Peyer's patch (tissue), 4 donors: ENCODE measurements at places on chromosomes 16 and 17.

GRCh38 chr17:4009186-4009785 lies 45.0 kb upstream of the ATP2A3 start:
- H3K4me3 ChIP-seq: no peak overlapping the region
- H3K27me3 ChIP-seq: no peaks in the 10 kb centered on the region
- H3K36me3 ChIP-seq: no peaks in the 10 kb centered on the region
- peaks cover 6% of the 10 kb centered on the region for H3K4me1 ChIP-seq
- H3K27ac ChIP-seq: peak overlapping the region; percentile 53

GRCh38 chr16:22098405-22099255 lies 6.3 kb downstream of the VWA3A start:
- no peak for DNase-seq
- H3K4me1 ChIP-seq: no peaks in the 10 kb centered on the region
- no peak overlapping the region for H3K4me3 ChIP-seq

DNA sequence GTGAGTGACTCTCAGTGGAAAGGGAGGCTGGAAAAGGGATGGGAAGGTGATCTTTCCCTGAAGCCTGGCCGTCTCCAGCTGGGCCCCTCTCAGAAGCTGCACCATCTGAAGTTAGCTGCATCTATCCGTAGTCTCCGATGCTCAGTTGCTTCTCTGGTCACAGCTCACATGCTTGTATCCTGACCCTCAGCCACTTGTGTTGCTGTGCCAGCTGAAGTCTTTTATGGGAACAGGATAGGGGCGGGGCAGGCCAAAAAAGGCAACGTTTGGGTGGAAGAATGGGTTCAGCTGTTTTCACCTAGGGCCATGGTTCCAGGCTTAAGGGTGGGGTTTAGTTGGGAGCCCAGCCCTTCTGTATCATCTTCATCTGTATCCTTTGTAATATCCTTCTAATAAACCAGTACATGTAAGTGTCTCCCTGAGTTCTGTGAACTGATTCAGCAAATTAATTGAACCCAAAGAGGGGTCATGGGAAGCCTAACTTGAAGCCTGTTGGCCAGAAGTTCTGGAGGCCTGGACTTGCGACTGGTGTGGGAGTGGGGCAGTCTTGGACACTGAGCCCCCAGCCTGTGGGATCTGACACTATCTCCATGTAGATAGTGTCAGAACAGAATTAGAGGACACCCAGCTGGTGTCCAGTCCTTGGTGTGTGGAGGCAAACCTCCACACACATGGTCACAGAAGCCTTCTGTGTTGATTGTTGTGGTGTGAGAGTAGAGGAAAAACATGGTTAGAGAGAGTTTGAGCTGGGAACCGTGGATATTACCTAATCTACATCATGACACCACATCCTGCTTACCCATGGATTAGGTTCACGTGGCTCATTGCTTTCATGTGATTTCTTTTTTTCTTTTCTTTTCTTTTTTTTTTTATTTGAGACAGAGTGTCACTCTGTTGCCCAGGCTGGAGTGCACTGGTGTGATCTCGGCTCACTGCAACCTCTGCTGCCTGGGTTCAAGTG lies 49.3 kb upstream of the FBXO47 start:
- no peak for DNase-seq
- peak overlapping the region; percentile 10 for H3K27ac ChIP-seq
- H3K4me1 ChIP-seq: no peaks in the 10 kb centered on the region
- H3K27me3 ChIP-seq: no peaks in the 10 kb centered on the region
- no peaks in the 10 kb centered on the region for H3K36me3 ChIP-seq
- H3K4me3 ChIP-seq: no peak overlapping the region

DNA sequence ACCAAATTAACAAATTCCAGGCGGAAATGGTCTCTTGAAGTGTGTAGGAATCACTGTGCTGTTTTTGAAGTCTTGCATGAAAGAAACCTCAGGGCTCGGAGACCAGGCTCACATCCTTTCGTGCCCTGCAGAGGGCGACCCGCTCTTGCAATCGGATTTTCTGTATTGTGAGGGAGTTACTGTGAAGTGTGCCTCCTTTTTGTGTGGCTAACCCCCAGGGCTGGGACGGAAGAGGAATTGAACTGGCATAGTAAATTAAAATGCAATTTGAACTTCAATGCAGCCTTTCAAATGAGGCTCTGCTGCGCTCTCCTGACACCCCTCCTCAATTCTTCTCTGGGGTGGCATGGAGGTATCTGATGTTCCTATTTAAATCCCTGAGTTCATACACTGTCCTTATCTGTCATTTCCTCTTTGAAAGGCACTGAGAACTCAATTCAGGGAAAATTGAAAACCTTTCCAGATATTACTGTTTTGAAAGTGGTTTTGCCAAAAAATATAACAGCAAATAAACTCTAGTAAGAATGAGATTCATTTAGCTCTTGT lies 51.5 kb upstream of the MGAT5B start:
- no peaks in the 10 kb centered on the region for H3K36me3 ChIP-seq
- peak; percentile 20 for DNase-seq
- no peak overlapping the region for H3K27ac ChIP-seq
- H3K4me1 ChIP-seq: no peaks in the 10 kb centered on the region

DNA sequence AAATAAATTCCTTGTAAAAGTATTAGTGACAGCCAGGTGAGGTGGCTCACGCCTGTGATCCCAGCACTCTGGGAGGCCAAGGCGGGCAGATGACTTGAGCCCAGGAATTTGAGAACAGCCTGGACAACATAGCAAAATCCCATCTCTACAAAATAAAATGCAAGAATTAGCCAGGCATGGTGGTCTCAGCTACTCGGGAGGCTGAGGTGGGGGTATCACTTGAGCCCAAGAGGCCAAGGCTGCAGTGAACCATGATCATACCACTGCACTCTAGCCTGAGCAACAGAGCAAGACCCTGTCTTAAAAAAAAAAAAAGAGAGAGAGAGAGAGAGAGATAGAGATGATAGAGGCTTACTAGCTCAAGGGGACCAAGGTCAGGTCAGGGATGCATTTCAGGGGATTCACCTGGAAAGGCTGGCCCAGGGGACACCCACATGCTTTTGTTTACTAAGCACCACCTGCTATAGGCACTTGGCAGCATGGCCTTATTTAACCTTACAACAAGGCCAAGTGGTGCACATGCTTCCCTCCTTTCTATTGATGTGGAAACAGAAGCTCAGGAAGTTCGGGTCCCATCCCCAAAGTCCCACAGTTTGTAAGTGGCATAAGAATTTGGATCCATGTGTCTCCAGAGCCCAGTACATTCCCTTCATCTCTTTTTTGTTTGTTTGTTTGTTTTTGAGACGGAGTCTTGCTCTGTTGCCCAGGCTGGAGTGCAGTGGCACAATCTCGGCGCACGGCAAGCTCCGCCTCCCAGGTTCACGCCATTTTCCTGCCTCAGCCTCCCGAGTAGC lies 12.4 kb upstream of the SRCIN1 start:
- no peak overlapping the region for H3K27ac ChIP-seq
- no peaks in the 10 kb centered on the region for H3K27me3 ChIP-seq
- no peaks in the 10 kb centered on the region for H3K4me1 ChIP-seq
- H3K36me3 ChIP-seq: no peaks in the 10 kb centered on the region
- no peak for DNase-seq
- H3K4me3 ChIP-seq: no peak overlapping the region

DNA sequence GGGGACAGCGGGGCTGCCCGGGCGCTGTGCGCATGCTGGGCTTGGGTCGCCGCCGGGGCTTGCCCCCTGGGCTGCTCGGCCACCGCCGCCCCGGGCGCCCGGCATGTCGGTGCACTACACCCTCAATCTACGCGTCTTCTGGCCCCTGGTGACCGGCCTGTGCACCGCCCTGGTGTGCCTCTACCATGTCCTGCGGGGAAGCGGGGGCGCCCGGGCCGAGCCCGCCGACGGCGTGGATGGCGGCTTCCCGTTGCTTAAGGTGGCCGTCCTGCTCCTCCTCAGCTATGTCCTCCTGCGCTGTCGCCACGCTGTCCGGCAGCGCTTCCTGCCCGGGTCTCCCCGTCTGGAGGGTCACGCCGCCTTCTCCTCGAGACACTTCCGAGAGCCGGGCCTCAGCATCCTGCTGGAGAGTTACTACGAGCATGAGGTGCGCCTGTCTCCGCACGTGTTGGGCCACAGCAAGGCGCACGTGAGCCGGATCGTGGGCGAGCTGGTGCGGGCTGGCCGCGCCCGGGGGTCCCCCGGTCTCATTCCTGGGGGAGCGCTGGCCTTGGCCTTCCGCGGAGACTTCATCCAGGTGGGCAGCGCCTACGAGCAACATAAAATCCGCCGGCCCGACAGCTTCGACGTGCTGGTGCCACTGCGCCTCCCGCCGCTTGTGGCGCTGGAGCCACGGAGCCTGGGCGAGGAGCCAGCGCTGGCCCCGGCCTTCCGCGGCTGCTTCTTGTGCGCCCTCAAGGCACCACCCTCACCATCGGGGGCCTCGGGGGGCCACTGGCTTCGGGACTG lies 789 bp downstream of the ITPRIPL2 start:
- peak overlapping the region; percentile 95 for H3K27ac ChIP-seq
- no peaks in the 10 kb centered on the region for H3K36me3 ChIP-seq
- no peaks in the 10 kb centered on the region for H3K27me3 ChIP-seq
- peaks cover 44% of the 10 kb centered on the region for H3K4me1 ChIP-seq

DNA sequence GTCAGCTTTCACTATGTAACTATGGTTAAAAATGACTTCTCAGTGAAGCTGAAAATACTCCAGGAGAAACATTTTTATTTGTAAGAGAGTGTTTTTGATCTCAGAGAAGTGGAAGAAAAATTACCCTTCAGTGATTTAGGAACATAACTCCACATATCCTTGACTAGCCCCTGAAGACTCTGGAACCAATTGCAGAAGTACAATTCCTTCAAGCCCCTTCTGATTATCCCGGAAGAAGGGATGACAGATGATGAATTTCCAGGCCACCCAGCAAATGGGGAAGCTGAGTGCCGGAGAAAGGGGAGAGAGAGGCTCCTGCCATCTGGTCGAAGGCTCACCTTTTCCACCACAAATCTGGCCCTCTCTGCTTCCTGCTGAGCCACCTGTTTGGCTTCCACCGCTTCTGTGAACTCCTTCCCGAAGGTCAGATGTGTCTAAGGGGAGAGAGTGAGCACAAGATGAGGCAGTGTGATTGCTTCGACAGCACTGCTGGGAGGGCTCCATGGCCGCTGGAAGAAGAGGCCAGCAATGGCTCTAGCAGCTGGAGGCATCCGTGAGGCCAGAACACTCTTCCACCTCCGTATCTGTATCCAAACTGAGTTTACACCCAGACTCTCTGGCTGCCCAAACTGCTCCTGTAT lies 8.1 kb downstream of the PHB1 start:
- H3K4me1 ChIP-seq: peaks cover 13% of the 10 kb centered on the region
- no peak for DNase-seq
- no peak overlapping the region for H3K4me3 ChIP-seq
- H3K36me3 ChIP-seq: no peaks in the 10 kb centered on the region

GRCh38 chr17:82228842-82229697 lies at the start of gene SLC16A3:
Gene SLC16A3 (plus strand): TSS chr17:82229042. CDS start chr17:82236009, 6,967 bp downstream.
- H3K4me3 ChIP-seq: peak within 1 kb of the TSS; percentile 77
- DNase-seq: peak; percentile 70
- H3K27ac ChIP-seq: peak within 1 kb of the TSS; percentile 95
- no peaks in the 10 kb centered on the region for H3K36me3 ChIP-seq
- peaks cover 13% of the 10 kb centered on the region for H3K4me1 ChIP-seq

DNA sequence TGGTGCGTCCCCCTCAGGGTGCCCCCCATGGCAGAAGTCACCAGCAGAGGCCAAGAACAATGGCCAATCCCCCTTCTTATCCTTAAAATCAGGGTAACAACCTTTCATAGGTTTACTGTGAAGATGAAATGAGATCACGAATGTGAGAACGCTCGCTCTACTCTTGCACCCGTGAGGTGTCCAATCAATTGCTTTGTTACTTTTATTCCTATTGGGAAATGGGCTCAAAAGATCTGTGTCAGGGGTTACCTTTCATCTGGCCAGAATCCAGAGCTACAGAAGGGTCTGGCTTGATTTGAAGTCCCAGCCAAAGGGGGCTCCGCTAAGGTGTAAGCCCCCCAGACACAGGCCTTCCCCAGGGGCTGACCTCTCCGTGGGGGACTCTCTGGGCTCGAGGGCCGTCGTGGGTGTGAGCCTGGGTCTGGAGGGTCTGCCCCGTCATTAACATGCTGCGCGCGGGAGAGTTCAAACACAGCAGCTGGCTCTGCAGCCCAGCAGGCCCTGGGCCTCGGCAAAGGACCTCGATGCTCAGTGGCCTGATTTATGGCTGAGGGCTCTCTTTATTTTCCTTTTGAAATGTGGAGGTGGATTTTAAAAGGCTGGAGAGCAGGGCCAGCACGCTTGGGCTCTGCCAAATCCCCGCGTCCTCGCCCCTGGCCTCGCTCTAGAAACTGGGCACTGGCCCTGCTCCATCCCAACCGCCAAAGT lies 10.4 kb downstream of the ABR start:
- no peaks in the 10 kb centered on the region for H3K27me3 ChIP-seq
- DNase-seq: no peak
- peaks cover 7% of the 10 kb centered on the region for H3K4me1 ChIP-seq
- H3K36me3 ChIP-seq: no peaks in the 10 kb centered on the region
- no peak overlapping the region for H3K27ac ChIP-seq

- no peaks in the 10 kb centered on the region for H3K36me3 ChIP-seq
- no peak overlapping the region for H3K4me3 ChIP-seq
- no peaks in the 10 kb centered on the region for H3K27me3 ChIP-seq
- H3K27ac ChIP-seq: no peak overlapping the region
These were observed 9.9 kb downstream of the HAP1 start for GRCh38 chr17:41724476-41725050.

DNA sequence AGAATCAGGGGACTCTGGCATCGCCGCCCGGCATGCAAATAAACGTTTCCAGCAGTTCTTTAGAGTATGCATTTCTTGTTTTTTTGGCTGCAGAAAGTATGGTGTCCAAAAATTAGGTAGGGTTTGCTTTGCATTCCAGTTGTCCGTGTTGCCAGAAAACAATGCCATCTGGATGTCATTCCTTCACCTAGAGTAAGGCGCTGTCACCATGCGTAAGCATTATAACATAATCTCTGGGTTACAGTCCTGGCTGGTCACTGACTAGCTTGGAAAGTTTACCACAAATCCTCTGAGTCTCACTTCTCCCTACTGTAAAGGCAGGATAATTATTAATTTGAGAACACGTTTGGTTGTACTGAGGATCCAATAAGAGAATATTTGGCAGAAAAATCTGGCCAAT lies 457.7 kb downstream of the XYLT1 start:
- H3K4me3 ChIP-seq: peak overlapping the region; percentile 41
- H3K36me3 ChIP-seq: no peaks in the 10 kb centered on the region
- no peaks in the 10 kb centered on the region for H3K27me3 ChIP-seq
- no peaks in the 10 kb centered on the region for H3K4me1 ChIP-seq

GRCh38 chr17:50471009-50471905 lies 2.6 kb upstream of the CHAD start:
- H3K36me3 ChIP-seq: peaks cover 28% of the 10 kb centered on the region
- DNase-seq: no peak
- H3K27me3 ChIP-seq: no peaks in the 10 kb centered on the region
- H3K27ac ChIP-seq: no peak overlapping the region
- H3K4me3 ChIP-seq: no peak overlapping the region

GRCh38 chr16:60027351-60027750 lies 1293.2 kb upstream of the GOT2 start:
- no peak overlapping the region for H3K4me3 ChIP-seq
- no peak overlapping the region for H3K27ac ChIP-seq
- H3K27me3 ChIP-seq: no peaks in the 10 kb centered on the region
- H3K36me3 ChIP-seq: no peaks in the 10 kb centered on the region

- no peak overlapping the region for H3K27ac ChIP-seq
- no peaks in the 10 kb centered on the region for H3K4me1 ChIP-seq
- H3K27me3 ChIP-seq: no peaks in the 10 kb centered on the region
- peaks cover 46% of the 10 kb centered on the region for H3K36me3 ChIP-seq
- H3K4me3 ChIP-seq: no peak overlapping the region
- no peak for DNase-seq
These were observed 16.5 kb downstream of the ZNF18 start for GRCh38 chr17:11980813-11981212.

GRCh38 chr16:17998996-17999395 lies 337.5 kb downstream of the NPIPA8 start:
- H3K36me3 ChIP-seq: no peaks in the 10 kb centered on the region
- no peak for DNase-seq
- no peaks in the 10 kb centered on the region for H3K4me1 ChIP-seq
- no peaks in the 10 kb centered on the region for H3K27me3 ChIP-seq
- H3K4me3 ChIP-seq: no peak overlapping the region
